Progenitor cell of endocrine pancreas (in vitro differentiated cells): ENCODE measurements at places on chromosomes 7 and 10.
A peak's percentile ranks its signal among the peaks of the same experiment; 100 is the strongest.

DNA sequence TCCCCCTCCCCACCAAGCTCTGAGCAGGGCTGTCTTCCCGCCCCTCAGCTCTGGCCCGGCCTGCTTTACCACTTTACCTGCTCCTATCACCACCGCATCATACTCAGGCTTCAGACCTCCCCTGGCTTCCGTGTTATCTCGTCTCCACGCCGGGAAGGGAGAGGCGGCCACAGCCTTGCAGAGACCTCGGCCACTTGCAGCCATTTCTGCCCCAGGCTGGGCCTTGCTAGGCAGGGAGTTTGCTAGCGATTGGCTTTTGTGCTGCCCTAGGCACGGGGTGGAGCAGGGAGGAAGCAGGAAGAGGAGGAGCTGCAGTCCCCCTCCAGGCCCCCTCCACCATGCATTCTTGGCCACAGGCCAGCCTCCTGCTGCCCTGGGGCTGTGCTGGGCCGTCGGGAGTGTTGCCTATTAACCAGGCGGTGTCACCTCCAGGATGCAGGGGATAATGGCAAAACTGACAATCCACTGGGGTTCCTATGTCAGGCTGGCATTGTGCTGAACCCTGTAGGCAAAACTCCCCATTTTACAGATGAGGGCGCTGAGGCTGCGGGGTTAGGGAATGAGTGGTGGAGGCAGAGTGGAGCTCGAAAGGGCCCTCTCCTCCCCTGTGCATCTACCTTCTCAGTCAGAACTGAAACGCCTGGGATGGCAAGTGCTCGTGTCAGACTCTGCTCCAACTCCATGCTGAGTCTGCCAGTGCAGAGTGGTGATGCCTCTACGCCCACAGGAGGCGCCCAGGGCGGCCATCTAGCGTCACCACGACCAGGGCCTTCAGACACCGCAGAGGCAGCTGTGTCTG is at the start of gene PYROXD2:
Gene PYROXD2 (minus strand): TSS at position 251 of the 799 bp plus-strand sequence. CDS start 47 bp downstream, at position 204.
- peak; percentile 45 for DNase-seq

GRCh38 chr10:14296065-14296709 is 34.5 kb downstream of the FRMD4A start:
- DNase-seq, result no peak

GRCh38 chr10:63720072-63720537 is 198.9 kb downstream of the REEP3 start:
- no peak for DNase-seq

- DNase-seq, result no peak
Measured at GRCh38 chr7:43669286-43670081, 59.8 kb downstream of the COA1 start.

- DNase-seq, result no peak
Measured at GRCh38 chr10:132588301-132589013, 50.9 kb downstream of the INPP5A start.

GRCh38 chr7:25286756-25287155 is 58.5 kb upstream of the NPVF start:
- DNase-seq, result no peak

GRCh38 chr7:111554086-111554485 is 8.2 kb downstream of the IMMP2L start:
- DNase-seq, result no peak

DNA sequence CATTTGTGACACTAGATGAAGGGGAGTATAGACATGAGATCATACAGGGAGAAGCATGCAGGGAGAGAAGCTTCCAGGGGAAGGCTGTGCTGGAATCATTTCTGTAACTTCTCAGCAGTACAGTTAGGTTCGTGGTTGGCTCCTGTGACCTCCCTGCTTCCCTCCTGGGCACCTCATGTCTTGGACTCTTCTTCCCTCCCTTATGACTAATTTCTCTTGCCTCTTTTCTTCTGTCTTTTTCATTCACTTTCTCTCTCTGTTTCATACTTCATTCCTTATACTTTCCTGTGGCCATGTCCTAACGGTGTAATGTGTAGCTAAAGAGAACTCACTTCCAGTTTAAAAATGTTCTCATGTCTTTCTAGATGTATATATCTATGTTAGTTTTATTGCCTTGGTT is 19.1 kb upstream of the HKDC1 start:
- no peak for DNase-seq

DNA sequence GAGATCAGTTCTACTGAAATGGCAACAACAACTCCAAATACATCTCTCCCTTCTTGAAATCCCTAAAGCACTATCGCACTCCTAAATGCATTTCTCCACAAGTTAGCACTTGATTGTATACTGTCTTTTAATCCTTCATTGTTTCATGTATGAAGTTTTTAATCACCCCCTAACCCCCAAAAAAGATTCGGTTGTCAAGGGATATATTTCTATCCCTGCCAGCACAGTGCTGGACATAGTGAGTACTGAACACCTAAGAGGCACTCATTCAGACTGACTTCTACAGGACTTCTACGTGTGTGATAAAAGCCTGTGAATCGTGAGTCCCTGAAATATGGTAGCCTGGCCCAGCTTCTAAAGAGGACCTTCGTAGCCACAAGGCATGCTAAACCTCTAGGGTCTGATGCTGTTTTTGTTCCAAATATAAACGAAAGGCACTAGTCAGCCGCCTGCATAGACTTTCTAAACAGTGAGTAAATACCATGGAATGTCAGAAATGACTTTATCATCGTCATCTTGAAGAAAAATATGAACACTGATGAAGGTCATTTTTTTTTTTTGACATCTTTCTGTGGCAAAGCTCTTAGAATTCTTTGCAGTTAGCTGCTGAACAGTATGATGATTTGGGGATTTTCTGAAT is 14.6 kb upstream of the ZSCAN21 start:
- DNase-seq, result no peak

DNA sequence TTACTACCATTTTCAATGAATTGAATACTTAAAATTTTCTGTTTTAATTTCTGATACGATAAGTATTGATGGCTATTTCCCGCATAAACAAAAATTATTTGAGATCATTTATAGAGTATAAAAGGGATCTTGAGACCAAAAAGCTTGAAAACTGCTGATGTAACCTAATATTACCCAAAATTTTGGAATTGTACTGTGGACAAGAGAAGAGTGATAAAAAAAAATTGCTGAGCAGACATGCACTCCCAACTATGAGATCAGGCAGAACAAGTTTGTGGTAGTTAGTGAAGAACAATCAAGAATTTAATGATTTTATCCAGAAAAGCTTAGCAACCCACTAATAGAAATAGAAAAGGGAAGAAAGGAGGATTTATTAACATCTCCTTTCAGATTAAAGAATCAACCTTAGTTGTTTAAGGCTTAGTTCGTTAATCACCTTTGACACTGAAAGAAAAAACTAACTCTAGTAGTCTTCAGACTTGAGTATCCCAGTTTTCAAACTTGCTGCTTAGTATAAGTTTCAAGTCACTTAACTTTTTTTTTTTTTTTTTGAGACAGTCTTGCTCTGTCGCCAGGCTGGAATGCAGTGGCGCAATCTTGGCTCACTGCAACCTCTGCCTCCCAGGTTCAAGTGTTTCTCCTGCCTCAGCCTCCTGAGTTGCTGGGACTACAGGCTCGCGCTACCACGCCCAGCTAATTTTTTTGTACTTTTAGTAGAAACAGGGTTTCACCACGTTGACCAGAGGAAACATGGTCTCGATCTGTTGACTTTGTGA is 50.6 kb upstream of the ZC3HAV1 start:
- DNase-seq, result no peak

DNA sequence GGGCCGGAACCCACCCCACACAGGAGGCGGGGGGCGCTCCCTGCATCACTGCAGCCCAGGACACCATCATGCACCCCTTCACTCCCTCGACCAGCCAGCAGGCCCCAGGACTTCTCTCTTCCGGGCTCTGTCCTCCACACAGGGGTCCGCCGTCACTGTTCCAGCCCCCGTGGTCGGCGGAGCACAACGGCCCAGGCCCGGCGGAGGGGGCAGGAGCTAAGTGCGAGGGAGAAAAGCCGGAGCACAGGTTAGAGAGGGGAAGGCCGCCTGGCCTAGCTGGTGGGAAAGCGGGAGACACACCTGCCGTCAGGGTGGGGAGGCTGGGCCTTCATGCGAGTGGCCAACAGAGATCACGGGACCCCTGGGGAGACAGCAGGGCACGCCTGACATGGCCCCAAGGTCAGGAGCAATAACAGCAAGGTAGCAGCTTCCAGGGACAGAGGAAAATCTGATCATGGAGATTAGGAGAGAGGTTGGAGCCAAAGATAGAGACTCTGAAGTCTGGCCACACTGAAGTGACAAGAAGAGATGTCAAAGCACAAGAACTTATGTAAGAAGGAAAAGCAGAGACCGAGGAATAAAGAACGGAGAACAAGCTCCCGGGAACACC is 151.1 kb downstream of the MAD1L1 start:
- DNase-seq, result no peak

DNA sequence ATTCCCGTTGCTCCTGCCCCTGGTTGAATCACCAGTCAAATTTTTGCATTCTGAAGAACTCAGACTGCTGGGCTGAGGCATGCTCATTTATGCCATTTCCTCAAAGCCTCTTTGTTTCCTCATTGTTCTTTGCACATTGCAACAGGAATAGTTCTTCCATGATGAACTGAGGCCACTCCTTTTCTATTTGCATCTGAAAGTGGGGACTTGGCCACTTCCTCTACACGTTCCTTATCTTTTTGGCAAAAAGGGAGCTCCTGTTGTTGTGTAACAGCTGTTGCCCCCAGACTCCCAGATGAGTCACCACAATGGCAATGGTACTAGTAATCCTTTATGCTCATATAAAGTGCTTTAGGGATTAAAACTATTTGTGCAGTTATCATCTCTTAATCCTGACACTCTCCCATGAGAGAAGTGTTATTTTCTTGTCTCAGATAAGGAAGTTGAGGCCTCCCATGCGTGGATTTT is 20.1 kb upstream of the ITPRID1 start:
- DNase-seq, result no peak

GRCh38 chr10:79345241-79346011 is 1.8 kb upstream of the PPIF start:
- no peak for DNase-seq

DNA sequence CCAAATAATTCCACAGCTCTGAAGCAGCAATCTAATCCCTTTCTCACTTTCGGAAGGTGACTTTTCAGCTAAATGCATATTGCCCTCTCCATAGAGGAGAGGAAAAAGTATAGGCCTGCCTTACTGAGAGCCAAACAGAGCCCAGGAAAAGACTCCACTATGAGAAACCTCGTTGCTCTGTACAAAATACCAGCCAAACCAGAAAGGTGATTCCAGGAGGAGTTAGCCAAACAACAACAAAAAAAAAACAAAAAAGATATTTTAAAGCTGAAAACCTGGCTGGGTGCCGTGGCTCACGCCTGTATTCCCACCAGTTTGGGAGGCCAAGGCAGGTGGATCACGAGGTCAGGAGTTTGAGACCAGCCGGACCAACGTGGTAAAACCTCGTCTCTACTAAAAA is 70.5 kb downstream of the HOXA1 start:
- no peak for DNase-seq

DNA sequence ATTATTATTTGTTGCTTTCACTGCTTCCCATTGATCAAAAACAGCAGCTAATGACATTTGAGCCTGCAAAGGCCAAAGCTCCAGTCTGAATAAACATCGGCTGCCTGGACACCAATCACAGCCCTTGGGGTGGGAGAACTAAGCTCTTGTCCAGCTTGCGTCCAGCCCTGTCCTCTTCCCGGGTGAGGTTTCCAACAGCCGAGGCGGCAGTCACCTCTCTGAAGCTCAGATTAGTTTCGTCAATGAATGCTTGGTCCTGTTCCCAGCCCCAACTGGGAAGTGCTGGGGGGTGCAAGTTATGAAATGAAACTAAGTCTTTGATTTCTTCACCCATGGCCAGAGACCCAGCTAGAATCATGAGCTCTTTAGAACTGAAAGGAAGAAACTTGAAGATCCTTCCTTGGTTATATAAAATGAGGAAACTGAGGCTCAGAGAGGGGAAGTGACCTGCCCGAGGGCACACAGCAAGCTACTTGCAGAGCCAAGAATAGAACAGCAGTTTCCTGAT is 114.0 kb upstream of the TCF7L2 start:
- DNase-seq, result no peak

GRCh38 chr7:154409703-154410311 is 357.6 kb downstream of the DPP6 start:
- peak; percentile 57 for DNase-seq

GRCh38 chr10:100895346-100895745 is 17.4 kb upstream of the SLF2 start:
- DNase-seq, result no peak

GRCh38 chr10:13784067-13784466 is 197.3 kb downstream of the PRPF18 start:
- no peak for DNase-seq

- no peak for DNase-seq
Measured at GRCh38 chr7:121410829-121411596, 14.9 kb upstream of the FAM3C start.

DNA sequence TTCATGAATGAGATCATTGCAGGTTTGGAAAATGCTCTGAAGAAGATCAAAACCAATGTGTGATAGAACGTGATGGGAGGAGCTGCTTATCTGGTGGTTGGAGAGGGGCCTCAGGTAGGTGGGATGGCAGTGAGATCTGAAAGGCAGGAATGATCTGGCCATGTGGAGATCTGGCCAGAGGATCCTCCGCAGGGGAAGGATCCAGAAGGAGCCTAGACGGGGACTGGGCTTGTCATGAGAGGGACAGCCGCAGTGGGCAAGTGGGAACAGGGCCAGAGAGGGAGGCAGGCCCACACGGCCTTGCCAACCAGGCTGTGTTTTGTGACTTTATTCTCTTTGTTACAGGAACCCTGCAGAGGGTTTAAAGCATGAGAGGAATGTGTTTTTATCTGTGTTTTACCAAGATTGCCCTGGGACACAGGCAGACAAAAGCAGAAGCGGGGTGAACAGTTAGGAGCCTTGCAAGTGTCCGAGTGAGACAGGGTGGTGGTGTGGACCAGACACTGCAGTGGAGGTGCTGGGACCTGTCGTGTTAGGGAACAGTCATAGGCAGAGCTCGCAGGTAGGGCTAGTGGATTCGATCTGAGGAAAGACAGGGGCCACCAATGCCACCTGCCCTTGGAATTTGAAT is 66.6 kb downstream of the TLL2 start:
- no peak for DNase-seq

GRCh38 chr10:12586741-12587140 is 237.4 kb downstream of the CAMK1D start:
- no peak for DNase-seq

- peak; percentile 13 for DNase-seq
Measured at GRCh38 chr10:58588673-58589265, 76.1 kb downstream of the BICC1 start.

GRCh38 chr7:53947732-53948131 is 594.4 kb upstream of the VSTM2A start:
- DNase-seq, result no peak

DNA sequence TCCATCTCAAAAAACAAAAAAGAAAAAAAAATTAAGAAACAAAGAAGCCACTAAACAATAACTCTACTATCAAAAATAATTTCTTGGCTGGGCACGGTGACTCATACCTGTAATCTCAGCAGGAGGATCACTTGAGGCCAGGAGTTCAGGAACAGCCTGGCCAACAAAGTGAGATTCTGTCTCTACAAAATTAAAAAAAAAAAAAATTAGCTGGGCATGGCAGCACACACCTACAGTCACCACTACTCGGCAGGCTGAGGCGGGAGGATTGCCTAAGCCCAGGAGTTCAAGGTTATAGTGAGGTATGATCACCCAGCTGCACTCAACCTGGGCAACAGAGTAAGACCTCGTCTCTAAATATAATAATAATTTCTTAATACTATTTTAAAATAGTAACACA is 69.0 kb downstream of the PARD3 start:
- no peak for DNase-seq

GRCh38 chr7:99422186-99422585 is 13.4 kb downstream of the BUD31 start:
- DNase-seq, result no peak

GRCh38 chr10:97333351-97333600 is 1.3 kb downstream of the FRAT2 start:
- DNase-seq, result no peak

GRCh38 chr7:51066405-51066882 is 250.2 kb downstream of the COBL start:
- no peak for DNase-seq
